ENCODE measurements at places on chromosomes 6 and 20.

DNA sequence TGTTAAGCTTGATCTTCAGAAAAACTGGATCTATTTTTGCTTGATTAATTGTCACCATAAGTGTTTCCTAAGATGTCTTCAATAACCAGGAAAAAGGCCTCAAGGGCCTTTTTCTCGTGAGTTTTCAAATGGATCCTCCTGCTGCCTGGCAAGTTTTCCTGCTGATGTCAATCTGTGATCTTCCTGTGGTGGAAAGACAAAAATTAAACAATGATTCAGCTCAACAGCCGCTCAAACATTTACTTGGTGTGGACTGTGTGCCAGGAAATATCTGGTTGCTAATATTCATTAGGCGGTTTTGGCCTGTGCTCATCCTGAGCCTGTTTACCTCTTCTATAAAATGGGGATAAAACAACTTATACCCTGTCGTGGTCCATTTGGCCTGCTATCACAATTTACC is 35.4 kb upstream of the SSTR4 start:
- DNase-seq, result no peak

- no peak for DNase-seq
Measured at GRCh38 chr6:138803861-138804260, 8.0 kb downstream of the ECT2L start.

DNA sequence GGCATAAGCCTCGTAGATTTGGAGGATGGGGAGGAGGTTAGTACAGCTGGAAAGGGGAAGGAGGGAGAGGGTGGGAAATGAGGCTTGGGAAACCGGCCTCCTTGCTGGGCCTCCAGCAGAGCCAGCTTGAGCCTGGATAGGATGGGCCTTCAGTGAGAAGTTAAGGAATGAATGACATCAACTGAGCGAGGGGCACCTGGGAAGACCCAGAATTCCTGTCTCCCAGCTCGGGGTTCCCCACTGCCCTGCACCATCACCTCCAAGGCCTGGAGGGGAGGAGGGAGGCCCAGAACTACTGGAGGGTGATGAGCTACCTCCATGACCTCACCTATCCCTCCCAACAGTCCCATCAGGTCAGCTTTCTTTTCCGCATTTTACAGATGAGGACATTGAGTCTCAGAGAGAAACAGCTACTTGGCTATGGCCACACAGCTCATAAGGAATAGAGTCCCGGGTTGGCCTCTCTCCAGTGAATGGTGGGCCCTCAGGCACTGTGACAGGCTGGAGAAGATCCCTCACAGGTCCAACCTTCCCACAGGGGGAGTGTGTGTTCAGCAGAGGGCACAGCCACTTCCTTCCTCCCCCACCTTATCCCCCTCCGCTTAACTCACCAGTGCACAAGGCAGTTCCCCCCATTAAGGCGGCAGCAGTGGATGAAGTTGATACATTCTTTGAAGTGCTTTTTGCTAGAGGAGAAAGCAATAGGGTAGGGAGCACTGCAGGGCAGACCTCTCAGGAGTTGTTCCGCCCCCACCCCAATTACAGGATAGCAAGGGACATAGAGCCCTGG is 6.8 kb downstream of the DUSP15 start:
- DNase-seq, result no peak

GRCh38 chr20:33835615-33836172 is 24.5 kb downstream of the CHMP4B start:
- no peak for DNase-seq

- no peak for DNase-seq
Measured at GRCh38 chr6:73738367-73739028, 42.5 kb downstream of the CD109 start.

- no peak for DNase-seq
Measured at GRCh38 chr6:130620338-130620781, 206.8 kb upstream of the SMLR1 start.

DNA sequence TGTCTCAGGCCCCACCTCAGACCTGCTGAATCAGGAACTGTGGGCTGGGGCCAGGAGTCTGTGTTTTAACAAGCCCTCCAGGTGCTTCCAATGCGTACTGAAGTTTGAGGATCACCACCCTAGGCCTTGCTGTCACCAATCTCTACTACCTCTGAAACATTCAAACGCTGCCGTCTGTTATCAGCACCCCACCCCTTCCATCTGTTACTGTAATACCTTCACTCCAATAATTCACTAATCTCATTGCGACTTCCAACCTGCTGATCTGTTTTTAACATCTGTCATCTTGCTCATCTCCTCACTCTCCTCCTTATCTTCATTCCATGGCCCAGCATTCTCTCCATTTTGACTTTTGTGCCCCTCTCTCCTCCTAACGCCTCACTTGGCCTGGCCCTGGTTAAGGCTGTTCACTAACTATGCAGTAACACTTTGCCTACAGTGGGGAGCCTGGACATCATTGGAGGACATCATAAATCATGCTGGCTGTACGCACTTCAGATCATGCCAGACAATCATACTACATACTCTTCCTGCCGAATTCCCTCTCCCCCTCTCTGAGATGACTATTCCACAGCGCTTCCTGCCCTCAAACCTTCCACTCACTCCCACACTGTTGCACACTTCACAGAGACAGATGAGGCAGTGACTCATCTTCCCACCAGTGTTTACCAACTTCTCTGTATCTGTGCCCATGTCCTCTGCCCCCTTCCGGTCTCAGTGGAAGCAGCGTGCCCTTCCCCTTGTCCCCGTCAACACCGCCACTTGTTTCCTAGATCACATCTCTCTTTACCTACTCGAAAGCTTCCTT is 3.0 kb upstream of the GUCA1B start:
- DNase-seq, result no peak

- no peak for DNase-seq
Measured at GRCh38 chr6:145819994-145820393, 5.4 kb upstream of the FBXO30 start.

GRCh38 chr6:159102373-159103160 is 57.8 kb upstream of the TAGAP start:
- DNase-seq, result no peak

GRCh38 chr6:109301418-109301817 is 80.8 kb downstream of the CD164 start:
- DNase-seq, result no peak

- no peak for DNase-seq
Measured at GRCh38 chr20:42576167-42576566, 613.5 kb downstream of the PTPRT start.

- DNase-seq, result peak; percentile 71
Measured at GRCh38 chr20:57622579-57623381, 2.6 kb upstream of the ZBP1 start.

- no peak for DNase-seq
Measured at GRCh38 chr6:113057567-113058053, 710.5 kb downstream of the RFPL4B start.

DNA sequence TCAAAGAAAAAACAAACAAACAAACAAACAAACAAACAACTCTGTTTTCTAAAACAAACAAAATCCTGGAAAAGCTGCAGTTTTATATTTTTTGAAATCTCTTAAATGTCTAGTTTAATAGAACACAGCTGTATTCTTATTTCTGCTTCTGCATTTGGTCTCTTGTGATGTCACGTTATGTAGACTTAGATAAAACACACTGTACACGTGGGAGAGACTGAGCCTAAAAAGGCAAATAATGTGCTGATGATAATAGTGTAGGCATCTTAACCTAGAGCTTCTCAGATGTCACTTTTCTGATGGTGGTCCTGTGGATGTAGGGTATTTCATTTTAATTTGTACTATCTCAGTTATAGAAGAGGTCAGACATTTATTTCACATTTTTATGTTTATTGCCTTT is 261.7 kb downstream of the UTRN start:
- DNase-seq, result no peak

GRCh38 chr6:128532827-128533226 is 12.4 kb upstream of the PTPRK start:
- no peak for DNase-seq

GRCh38 chr20:21623781-21624094 is 81.7 kb upstream of the PAX1 start:
- DNase-seq, result no peak

DNA sequence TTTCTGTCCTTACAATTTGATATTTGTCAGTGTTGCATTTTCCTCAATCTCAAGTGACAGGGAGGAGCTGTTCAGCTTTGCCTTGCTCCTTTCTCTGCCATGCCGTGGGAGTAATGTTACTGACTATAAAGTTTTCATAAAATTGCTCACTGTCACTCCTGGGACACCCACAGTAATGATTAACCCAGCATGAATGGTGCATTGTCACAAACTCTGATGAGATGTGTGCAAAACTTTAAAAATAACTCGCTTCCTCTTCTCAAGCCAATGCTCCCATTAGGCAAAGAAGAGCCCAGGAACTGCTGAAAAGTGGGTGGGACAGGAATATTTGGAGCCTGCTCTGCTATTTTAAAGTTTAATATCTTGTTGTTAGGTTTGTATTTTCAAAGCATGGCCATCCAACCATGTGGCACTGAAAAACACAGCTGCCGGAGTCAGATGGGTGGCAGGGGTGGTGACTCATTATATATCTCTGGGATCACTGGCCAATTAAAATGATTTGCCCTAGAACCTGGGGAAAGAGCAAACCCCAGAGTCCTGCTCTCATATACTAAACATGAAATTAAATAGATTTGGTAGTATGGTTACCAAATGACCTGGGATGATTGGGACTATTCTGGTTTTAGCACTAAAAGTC is 260.1 kb downstream of the BTBD3 start:
- DNase-seq, result no peak

GRCh38 chr6:93088621-93089501 is 330.5 kb downstream of the EPHA7 start:
- DNase-seq, result no peak

DNA sequence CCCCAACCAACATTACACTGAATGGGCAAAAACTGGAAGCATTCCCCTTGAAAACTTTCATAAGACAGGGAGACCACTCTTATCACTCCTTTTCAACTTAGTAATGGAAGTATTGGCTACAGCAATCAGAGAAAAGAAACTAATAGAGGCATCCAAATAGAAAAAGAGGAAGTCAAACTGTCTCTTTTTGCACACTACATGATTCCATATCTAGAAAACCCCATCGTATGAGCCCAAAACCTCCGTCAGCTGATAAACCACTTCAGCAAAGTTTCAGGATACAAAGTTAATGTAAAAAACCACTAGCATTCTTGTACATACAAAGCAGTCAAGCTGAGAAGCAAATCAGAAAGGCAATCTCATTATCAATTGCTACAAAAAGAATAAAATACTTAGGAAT is 580.4 kb upstream of the PTCHD4 start:
- DNase-seq, result no peak

- no peak for DNase-seq
Measured at GRCh38 chr20:35985806-35986205, 17.4 kb downstream of the CNBD2 start.

GRCh38 chr20:5570452-5570851 is 179.7 kb upstream of the SHLD1 start:
- no peak for DNase-seq

- DNase-seq, result no peak
Measured at GRCh38 chr20:38747495-38748096, 664 bp upstream of the ACTR5 start.

GRCh38 chr6:11432091-11432490 is 105.5 kb upstream of the TMEM170B start:
- no peak for DNase-seq

DNA sequence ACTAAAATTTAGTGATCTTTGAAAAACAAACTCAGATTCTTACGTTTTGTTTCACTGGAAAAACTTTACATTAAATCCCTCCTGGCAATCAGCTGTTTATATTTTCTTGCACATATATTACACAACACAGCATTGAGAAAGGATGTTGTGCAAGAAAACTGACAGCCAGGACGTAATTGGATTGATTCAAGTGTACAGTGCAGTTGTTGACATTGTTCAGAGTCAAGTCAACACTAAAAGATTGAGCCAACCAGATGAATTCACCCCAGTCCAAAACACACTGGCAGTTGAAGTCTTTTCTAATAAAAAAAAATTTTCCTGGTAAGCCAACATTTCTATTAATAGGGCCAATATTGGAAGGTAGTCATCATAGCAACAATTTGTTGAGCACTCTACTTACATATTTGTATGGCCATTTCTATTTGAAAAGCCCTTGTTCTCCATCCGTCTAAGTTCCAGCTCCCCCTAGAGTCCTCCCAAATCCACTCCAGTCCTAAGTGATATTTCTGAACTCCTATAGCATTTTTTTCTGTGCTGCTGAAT is 20.9 kb upstream of the VNN1 start:
- no peak for DNase-seq

GRCh38 chr20:25309395-25310267 is 61.7 kb downstream of the PYGB start:
- DNase-seq, result no peak

DNA sequence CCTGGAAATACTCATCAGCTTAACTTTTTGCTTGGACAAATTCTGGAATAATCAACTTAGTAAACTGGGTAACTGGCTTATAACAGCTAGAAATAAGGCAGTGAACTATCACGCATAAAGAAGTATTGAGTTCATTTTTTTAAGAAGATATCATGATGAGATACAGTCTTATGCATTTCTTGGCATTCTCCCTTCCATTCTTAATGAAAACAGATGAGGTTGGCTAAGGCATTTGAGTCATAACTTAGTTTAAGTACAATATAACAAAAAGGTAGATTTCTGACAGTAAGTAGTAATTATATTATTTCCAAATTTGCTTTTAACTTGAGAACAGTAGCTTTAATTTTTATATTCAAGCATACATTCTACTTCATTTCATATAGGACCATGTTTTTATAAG is 56.1 kb downstream of the SAMD5 start:
- DNase-seq, result no peak

DNA sequence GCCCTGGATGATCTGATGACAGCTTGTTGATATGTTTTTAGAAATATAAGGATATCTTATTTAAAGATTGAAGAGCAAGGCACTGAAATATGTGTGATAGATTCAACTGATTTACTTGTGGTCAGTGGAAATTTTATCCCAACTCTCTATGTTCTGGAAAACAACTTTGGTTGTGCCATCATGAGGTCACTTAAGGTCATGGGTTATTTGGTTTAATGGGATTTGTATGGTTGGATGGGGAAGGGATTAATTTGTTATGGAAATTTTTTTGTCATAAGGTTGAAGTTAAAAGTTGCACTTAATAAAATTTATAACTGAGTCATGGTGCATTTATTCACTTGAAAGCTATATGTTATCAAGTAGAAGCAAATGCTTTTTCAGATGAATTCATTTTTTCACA is 214.3 kb upstream of the LAMP5 start:
- no peak for DNase-seq

- DNase-seq, result no peak
Measured at GRCh38 chr6:44193307-44193910, 23.3 kb upstream of the MYMX start.

DNA sequence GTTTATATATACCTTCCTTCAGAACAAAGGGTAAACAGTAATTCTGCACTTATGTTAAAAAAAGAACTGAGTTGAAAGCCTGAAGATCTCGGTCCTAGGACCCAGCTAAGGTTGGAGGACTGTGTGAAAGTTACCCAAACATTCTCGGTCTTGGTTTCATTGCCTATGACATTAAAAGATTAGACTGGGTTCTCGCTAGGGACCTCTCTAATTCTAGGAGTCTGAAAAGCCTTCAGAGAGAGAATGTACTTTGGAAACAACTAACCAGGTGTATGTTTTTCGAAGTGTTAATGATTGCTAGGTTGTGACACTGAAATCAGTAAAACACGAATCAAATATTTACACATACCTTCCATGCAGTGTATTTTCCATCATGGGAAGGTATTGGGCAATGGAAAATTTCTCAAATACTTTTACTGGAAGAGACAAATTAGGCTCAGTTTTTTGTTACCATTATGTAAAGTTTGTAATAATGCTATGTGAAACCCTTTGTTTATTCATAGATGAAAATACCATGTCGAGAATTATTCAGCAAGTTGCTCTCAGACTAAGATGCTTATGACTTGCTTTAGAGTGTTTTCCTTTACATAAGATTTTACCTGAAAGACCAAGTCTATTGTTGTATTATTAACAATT is 113.7 kb upstream of the LOC128125822 start:
- DNase-seq, result no peak

GRCh38 chr20:4972506-4973251 is 28.6 kb downstream of the SLC23A2 start:
- DNase-seq, result no peak

Data from stimulated activated CD4-positive, alpha-beta T cell treated with anti-CD3 and anti-CD28 coated beads, Interleukin-2, amount 100 ng/mL, for 48 hours (primary cell).